ENCODE measurements at places on chromosomes 2 and 18. TPM values are rescaled to one million over a fixed set of nuclear protein-coding genes. Genes with fewer than 3 reads are reported as not detected.

The FIGN gene
- not detected for total RNA-seq

The SLC4A3 gene
- 0.05 TPM for total RNA-seq

The ARHGEF33 gene
- total RNA-seq = not detected

The ZSWIM2 gene
- total RNA-seq = not detected

The AFF3 gene
- 2.2 TPM for total RNA-seq

The SESTD1 gene
- total RNA-seq = 6.2 TPM

The DUSP2 gene
- total RNA-seq = 365 TPM

The EPAS1 gene
- total RNA-seq = 7.0 TPM

The TGFA gene
- total RNA-seq = 0.53 TPM

Measured in activated T-cell treated with anti-CD3 and anti-CD28 coated beads, Interleukin-2, amount 50 U/mL, for 4 hours (primary cell).